ENCODE measurements at places on chromosomes 3 and 15. TPM values are rescaled to one million over a fixed set of nuclear protein-coding genes. Genes with fewer than 3 reads are reported as not detected.

DNA sequence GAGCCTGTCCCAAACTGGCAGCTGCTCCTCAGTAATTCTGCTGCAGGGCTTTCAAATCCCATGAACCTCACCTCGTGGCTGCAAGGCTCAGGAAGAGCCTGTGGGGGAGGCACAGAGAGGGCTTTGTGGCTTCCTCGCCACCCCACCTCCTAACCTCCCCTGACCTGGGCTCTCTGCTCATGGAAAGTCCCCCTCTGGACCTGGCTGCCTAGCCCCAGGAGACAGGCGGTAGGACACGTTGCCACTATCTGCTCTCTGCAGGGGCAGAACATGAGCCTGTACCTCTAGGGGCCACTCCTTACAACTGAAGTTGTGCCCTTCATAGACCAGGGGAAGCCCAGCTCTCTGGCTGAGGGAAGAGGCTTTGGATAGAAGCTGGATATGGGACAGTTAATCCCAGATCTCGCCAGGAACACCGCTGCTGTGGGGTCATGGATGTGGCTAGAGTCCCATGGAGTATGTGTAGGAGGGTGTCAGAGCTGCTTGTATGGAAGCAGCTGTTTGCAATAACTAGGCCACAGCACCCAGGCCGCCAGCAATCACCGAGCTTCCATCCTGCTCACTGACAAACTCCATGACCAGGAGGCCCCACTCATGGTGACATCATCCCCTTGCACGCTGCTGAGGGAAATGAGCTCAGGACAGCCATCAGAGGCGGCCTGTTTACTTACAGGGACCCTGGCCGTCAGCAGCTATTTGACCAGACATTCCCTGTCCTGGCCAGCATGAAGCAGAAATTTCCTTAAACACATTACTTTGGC is 34.0 kb upstream of the CILP start:
- no peak overlapping the region for H3K27ac ChIP-seq
- no peak for DNase-seq
- no peaks in the 10 kb centered on the region for H3K36me3 ChIP-seq

- no peaks in the 10 kb centered on the region for H3K36me3 ChIP-seq
- no peaks in the 10 kb centered on the region for H3K27me3 ChIP-seq
- H3K4me3 ChIP-seq: no peak overlapping the region
- DNase-seq: no peak
- no peak overlapping the region for H3K27ac ChIP-seq
These were observed 49.6 kb upstream of the AADACL2 start for GRCh38 chr3:151684094-151684493.

DNA sequence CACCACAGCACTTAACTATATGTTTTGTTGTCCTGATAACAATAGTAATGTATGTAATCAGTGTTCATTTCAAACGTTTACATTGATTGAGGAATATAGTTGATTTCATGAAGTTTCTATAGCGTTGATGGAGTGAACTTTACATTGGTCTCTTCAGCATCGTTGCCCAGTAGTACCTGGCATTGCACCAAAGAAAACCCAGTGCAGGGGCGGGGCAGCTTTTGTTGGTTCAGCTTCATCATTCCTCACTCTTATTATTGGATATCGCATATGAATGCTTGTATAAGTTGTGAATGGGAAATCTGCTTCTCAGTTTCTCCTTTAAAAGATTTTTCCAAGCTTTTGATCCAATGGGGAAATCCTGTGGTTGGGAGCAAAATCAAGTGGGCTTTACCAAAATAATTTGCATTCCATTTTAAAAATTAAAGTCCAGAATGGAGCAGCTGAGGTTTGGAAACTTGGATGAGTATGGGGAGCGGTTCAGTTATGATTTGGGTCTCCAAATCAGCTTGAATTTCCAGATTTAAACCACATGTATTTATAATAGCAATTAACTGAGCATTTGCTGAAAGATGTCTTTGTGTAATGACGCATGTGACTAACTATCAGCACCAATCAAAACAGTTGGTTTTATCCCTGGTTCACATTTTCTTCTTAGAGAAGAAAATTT is 213.7 kb downstream of the ALCAM start:
- no peaks in the 10 kb centered on the region for H3K4me1 ChIP-seq
- DNase-seq: no peak
- H3K27me3 ChIP-seq: no peaks in the 10 kb centered on the region
- no peaks in the 10 kb centered on the region for H3K36me3 ChIP-seq
- no peak overlapping the region for H3K27ac ChIP-seq

DNA sequence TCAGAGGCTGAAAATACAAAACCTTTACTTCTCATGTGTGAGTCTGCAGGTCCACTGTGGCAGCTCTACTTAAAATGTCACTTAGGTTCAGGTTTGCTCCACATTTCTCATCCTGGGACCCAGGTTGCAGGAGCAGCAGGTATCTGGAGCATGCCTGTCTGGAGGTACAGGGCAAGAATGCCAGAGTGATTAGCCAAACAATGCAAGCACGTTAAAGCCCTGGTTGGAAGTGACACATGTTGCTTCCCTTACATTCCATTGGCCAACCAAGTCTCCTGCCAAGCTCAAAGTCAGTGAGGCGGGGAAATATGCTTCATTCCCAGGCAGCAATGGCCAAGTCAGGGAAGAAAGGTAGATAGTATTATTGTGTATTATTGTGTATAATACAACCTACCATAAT is 76.8 kb upstream of the ARL6 start:
- H3K27ac ChIP-seq: no peak overlapping the region
- no peaks in the 10 kb centered on the region for H3K27me3 ChIP-seq
- H3K4me3 ChIP-seq: no peak overlapping the region
- no peaks in the 10 kb centered on the region for H3K36me3 ChIP-seq
- no peak for DNase-seq

GRCh38 chr3:150110097-150110496 is 139.4 kb upstream of the PFN2 start:
- no peak overlapping the region for H3K27ac ChIP-seq
- no peaks in the 10 kb centered on the region for H3K36me3 ChIP-seq
- no peaks in the 10 kb centered on the region for H3K4me1 ChIP-seq
- no peak for DNase-seq

GRCh38 chr15:42079401-42079908 is 14.9 kb downstream of the PLA2G4D start:
- peaks cover 7% of the 10 kb centered on the region for H3K27me3 ChIP-seq
- H3K4me3 ChIP-seq: no peak overlapping the region
- no peak for DNase-seq

GRCh38 chr15:78811124-78811824 is at the start of gene ADAMTS7:
Gene ADAMTS7, minus strand, starts transcription at chr15:78811464. Its CDS starts 244 bp downstream, at chr15:78811220.
- peak within 1 kb of the TSS; percentile 94 for H3K4me3 ChIP-seq
- DNase-seq: peak; percentile 62

GRCh38 chr15:40240619-40241221 is 1.9 kb downstream of the PAK6 start:
- H3K27ac ChIP-seq: no peak overlapping the region
- no peaks in the 10 kb centered on the region for H3K36me3 ChIP-seq
- H3K27me3 ChIP-seq: peaks cover 10% of the 10 kb centered on the region
- no peak overlapping the region for H3K4me3 ChIP-seq

- no peaks in the 10 kb centered on the region for H3K27me3 ChIP-seq
- H3K4me1 ChIP-seq: peaks cover 13% of the 10 kb centered on the region
- no peak overlapping the region for H3K4me3 ChIP-seq
- peaks cover 9% of the 10 kb centered on the region for H3K36me3 ChIP-seq
- no peak overlapping the region for H3K27ac ChIP-seq
These were observed 16.5 kb downstream of the ALPK3 start for GRCh38 chr15:84833447-84834228.

GRCh38 chr15:74318376-74319137 is 48.9 kb downstream of the CYP11A1 start:
- H3K27ac ChIP-seq: no peak overlapping the region
- no peaks in the 10 kb centered on the region for H3K27me3 ChIP-seq
- no peaks in the 10 kb centered on the region for H3K36me3 ChIP-seq

DNA sequence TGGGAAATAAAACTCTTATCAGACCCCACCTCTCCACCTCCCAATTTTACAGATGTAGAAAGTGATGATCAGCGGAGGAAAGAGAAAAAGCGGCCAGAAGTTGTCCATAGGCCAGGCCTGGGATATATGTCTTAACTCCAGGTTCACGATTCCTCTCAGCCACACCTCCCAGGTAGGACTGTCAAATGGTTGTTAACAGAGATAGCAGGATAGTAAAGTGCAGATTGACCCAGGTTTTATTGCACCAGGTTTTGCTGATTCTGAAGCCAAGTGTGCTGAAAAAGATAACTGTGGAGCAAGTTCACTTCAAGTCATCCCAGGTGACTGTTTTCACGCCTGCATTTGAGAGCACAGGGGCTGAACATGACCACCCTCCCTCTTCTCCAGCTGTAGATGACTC is 36.1 kb downstream of the LSM3 start:
- no peaks in the 10 kb centered on the region for H3K27me3 ChIP-seq
- no peak for DNase-seq
- no peaks in the 10 kb centered on the region for H3K4me1 ChIP-seq
- no peak overlapping the region for H3K27ac ChIP-seq
- H3K4me3 ChIP-seq: no peak overlapping the region

- no peaks in the 10 kb centered on the region for H3K36me3 ChIP-seq
- H3K4me3 ChIP-seq: no peak overlapping the region
- H3K27ac ChIP-seq: no peak overlapping the region
These were observed 58.6 kb upstream of the NUDT16 start for GRCh38 chr3:131323014-131323413.

DNA sequence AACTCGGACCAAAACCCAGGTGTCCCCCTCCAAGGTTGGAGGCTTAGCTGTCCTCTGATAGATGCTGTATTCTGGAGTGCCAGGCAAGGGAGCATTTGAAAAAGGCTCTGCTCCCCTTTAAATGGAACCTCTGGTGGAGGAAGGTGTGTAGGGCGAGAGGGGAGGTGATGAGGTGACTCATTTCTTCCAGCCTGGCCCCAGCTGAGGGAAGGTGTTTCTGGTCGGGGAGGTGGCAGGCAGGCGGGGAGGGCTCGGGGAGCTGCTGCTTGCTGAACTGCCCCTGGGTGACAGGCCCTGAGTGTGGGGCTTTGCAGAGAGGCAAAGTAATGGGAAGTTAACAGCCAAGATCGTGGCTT is 18.8 kb downstream of the PSTPIP1 start:
- no peak overlapping the region for H3K4me3 ChIP-seq
- no peak for DNase-seq
- H3K36me3 ChIP-seq: no peaks in the 10 kb centered on the region
- H3K4me1 ChIP-seq: no peaks in the 10 kb centered on the region
- no peaks in the 10 kb centered on the region for H3K27me3 ChIP-seq

DNA sequence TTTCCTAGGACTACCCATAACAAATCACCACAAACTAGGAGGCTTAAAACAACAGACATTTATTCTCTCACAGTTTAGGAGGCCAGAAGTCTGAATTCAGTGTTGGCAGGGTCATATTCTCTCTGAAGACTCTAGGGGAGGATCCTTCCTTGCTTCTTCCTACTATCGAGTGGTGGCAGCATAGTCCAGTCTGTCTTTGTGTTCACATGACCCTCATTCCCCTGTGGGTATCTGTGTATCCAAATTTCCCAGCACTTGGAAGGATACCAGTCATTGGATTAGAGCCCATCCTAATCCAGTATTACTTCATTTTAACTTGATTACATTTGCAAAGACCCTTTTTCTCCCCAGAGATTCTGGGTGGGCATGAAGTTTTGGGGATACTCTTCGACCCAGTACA is 63.8 kb downstream of the GMPS start:
- peaks cover 12% of the 10 kb centered on the region for H3K36me3 ChIP-seq
- no peaks in the 10 kb centered on the region for H3K27me3 ChIP-seq
- H3K27ac ChIP-seq: no peak overlapping the region
- DNase-seq: no peak
- H3K4me1 ChIP-seq: no peaks in the 10 kb centered on the region

KLHL40 gene
- total RNA-seq: not detected

CD276 gene
- total RNA-seq: 85.6 TPM

LRRC2 gene
- 0.39 TPM for total RNA-seq
